ENCODE measurements at places on chromosomes 16 and 17.

GRCh38 chr16:70440009-70440692 is 1.3 kb upstream of the ST3GAL2 start:
- DNase-seq, result no peak

GRCh38 chr17:82889496-82890338 is 49.9 kb upstream of the ZNF750 start:
- DNase-seq, result no peak

DNA sequence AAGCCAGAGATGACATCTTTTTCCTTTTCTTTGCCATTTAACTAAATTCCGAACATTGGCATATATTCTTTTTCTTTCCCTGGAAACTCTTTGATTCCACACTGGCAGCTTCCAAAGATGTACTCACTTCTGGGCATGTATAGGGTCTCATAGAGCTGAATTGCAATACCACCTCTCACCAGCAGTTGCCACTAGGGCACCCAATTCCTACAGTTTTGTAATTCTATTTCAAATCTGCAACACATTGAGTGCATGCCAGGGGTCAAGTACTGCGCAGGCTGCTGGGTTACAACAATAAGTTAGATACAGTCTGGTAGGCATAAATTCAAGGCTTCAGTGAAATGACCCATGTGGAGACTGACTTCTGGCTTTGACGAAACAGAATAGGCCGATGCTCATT is 208.8 kb upstream of the NLRP1 start:
- DNase-seq, result no peak

DNA sequence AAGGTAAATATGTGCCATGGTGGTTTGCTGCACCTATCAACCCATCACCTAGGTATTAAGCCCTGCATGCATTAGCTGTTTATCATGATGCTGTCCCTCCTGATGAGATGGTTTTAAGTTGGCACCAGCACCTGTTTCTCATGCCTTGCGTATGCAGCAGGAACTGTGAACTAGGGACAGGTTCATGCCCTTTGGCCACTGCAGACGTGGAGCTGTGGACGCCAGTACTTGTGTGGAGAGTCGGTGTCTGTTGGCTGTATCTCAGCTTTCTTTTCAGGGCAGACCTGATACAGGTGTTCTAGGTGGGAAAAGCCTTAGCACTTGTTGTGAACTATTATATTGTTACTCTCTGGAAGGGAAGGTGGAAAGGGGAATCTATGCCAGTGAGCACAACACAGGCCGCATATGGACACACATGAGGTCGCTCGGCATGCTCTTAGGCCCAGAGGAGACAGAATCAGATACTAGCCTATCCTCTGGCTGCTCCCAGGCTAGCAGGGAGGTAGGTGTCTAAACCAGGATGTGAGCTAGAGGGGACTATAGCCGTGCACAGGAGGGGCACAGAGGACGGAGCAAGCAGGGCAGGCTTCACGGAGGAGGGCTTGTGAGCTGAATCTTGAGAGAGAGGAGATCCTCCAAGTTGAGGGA is 22.5 kb downstream of the MSI2 start:
- no peak for DNase-seq

DNA sequence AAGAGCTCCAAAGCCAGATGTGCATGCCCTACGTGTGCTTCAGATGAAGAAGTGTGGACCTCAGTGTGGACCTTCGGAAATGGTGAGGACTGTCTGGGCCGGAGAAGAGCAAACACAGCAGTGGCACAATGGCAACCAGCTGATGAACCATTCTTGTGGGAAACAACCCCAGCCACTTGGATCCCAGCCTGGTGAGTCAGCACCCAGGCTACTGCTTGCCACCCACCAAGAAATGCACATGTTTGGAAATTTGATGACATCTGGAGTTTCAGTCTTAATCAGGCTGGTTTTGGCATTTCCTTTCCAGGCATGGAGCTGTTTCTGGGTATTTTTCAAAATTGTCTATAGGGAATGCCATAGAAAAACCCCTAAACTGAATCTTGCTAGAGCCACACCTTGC is 42.7 kb downstream of the DYNLRB2 start:
- no peak for DNase-seq

DNA sequence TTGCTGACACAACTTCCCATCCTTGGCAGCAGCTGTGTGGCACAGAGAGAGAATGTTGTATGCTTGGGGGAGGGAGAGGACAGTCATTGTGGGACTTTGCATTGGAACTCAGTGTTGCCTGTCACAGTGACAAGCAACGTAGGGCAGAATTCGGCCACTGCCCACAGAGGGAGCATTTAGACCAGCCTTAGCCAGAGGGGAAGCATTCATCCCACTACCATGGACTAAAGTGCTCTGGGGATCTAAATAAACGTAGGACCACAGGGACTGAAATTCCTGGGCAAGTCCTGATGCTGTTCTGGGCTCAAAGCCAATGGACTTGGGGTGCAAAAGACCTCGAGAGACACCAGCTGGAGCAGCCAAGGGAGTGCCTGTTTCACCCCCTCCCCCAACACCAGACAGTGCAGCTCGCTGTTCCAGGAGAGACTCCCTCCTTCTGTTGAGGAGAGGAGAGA is 44.9 kb downstream of the ABCA8 start:
- no peak for DNase-seq

All from stimulated activated CD4-positive, alpha-beta T cell treated with anti-CD3 and anti-CD28 coated beads, Interleukin-1b, Interleukin-23, amount 100 ng/mL, for 4 hours (primary cell).